ENCODE measurements at places on chromosomes 6 and 20.

GRCh38 chr20:63086421-63087235 is 79.9 kb upstream of the BHLHE23 start:
- DNase-seq, result peak; percentile 4

GRCh38 chr6:136609873-136610706 is 59.9 kb upstream of the MAP7 start:
- no peak for DNase-seq

GRCh38 chr6:106250953-106251352 is 74.6 kb downstream of the ATG5 start:
- DNase-seq, result no peak

- peak; percentile 21 for DNase-seq
These were observed 12.8 kb upstream of the DNAAF9 start for GRCh38 chr20:3420211-3420707.

GRCh38 chr6:134510142-134510541 is 192.2 kb upstream of the SGK1 start:
- DNase-seq, result no peak

GRCh38 chr6:24408719-24409410 is 6.1 kb downstream of the MRS2 start:
- DNase-seq, result no peak

DNA sequence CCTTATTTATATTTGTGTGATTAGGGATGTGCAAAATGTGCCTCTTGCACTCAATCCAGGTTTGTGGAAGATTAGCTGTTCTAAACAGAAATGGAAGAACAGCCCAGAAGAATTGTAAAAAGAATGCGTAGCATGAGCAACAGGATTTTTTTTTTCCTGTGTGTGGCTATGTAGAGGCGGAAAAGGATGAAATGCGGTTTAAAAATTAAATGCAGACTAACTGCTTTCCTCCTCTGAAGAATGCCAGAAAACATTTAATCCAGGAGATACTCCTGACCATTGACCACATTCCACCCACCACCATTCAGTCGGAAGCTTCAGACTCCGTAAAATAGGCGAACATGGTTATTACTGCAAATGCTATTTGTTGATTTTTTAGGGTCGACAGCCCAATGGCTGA is 83.4 kb downstream of the BMP6 start:
- DNase-seq, result no peak

- no peak for DNase-seq
These were observed 137.2 kb upstream of the ADGRB3 start for GRCh38 chr6:68497927-68498326.

DNA sequence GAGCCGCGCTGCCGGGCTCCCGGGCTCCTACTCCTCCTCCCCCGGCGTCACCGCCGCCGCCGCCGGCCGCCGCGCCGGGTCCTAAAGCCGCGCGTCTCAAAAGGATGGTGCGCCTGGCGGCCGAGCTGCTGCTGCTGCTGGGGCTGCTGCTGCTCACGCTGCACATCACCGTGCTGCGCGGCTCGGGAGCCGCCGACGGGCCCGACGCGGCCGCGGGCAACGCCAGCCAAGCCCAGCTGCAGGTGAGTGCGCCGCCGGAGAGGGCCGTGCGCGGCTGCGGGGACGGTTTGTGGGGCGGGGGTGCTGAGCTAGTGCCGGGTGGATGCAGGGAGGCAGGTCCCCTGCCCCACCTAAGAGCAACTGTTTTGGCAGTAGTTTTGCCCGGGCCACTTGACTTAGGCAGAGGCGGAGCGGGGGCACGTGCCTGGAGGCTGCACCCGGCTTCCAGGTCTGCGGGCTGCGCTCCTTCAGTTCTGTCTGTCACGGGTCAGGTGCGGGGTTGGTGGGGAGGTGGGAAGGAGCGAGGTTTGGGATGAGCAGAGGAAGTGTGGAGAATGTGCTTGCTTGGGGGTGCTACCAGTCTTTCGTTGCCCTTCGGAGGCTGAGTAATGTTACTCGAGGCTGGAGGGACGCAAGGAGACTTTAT is 722 bp downstream of the ISM1 start:
- peak; percentile 73 for DNase-seq

DNA sequence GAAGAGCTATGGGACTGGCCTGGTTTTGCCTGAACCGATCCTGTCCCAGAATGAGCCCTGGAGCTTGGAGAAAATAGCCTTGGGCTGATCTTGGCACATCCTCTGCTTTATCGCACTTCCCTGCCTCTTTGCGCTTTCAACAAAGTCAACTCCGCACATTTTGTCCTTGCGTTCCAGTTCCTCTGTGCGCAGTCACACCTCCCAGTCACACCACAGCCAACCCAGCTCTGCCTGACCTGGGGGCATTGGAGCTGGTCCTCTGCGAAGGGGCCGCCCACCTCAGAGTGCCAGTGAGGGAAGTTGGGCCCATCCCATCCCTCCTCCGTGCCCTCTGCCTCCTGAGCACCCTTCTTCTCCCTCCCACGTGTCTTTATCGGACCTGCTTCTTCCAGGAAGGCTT is 16.9 kb upstream of the UQCC2 start:
- DNase-seq, result no peak

DNA sequence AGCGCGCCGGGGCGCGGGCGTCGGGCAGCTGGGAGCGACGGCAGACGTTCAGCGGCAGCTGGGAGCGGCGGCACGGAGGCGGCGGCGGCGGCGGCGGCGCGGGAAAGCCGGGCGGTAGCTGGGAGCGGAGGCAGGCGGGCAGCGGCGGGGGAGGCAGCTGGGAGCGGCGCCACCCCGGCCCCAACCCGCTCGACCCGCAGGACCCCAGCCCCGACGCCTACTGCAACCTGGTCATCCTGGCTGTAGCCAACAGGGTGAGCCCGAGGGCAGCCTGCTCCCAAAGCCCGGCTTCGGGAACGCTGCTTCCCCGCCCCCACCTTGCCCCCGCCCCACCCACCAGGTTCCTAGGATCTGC is 8.9 kb downstream of the CCM2L start:
- DNase-seq, result no peak

DNA sequence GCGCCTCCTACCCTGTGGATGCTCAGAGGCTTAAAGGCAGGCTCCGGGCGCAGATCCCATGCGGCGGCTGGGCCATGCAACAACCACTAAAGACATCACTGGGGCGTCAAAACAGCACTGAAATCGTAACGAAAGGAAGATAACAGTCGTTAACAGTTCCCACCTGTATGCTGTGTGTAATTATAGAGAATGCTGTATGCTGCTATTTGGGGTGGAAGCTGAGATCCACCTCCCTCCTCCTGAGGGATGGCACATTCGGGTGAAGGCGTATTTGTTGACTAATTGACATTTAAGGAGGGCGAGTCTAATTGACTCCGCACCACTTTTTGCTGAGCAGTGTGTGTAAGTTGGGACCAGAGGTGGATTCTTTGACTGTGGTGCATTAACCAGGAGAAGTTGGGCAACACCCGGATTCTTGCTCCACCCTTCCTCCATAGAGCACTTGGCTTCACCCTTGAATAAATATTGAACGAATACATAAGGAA is 687 bp downstream of the SLC35A1 start:
- DNase-seq, result peak; percentile 18

DNA sequence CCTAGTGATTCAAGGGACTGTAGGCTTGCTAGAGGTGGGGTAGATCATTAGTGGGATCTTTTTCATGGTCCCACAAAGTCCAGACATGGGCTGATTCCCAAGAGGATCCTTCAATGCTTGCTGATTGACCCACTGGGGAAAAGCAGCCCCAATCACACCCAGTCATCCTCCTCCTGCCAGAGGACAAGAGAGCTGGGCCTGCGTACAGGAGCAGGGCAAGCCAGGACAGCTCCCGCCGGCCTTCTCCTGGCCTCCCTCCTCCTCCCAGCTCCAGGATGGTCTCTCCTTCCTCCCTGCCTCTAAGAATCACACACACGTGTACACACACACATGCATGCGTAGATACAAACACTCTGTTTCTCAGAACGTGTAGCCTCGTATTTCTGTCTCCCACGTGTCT is 27.0 kb downstream of the KCNK15 start:
- DNase-seq, result no peak

GRCh38 chr20:63429992-63430391 is 42.5 kb downstream of the KCNQ2 start:
- no peak for DNase-seq

Data from femur (tissue), 1 donor.